Hepatocyte (in vitro differentiated cells): ENCODE measurements at places on chromosomes 3 and 15. TPM values are rescaled to one million over a fixed set of nuclear protein-coding genes. Genes with fewer than 3 reads are reported as not detected.

GRCh38 chr15:29698030-29698701 is 124.1 kb downstream of the TJP1 start:
- DNase-seq = peak; percentile 56

- DNase-seq = no peak
Measured at GRCh38 chr15:85805420-85805819, 10.7 kb upstream of the KLHL25 start.

DNA sequence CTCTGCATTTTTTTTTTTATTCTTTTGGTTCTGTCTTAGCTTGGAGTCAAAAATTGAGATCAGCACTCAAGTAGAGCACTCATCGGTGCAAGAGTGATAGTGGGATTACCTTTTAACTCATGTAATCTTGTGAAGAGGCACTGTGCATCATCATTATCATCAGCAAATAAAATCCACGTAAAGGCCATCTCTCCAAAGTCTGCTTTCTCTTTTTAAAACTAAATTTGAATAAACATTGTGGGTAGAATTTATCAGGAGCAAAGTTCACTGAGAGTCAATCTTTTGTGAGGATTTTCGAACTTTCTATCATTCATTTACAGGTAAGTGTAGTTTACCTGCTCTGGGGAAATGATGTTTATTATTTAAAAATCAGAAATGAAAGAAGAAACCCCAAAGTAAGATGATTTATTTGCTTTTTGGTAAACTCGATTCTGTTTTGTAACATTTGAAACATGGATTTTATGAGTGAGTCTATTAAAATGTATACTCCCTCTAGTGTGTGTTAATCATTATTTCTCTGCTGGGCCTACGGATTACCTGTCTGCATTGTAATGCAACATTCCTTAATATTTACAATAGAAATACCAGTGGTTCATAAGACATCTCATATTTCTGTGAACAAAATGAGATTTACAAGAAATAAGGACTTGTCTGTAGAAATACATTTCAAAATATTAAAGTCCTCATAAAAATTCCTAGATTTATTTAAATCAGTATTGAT is 327.7 kb upstream of the NAALADL2 start:
- no peak for DNase-seq

DNA sequence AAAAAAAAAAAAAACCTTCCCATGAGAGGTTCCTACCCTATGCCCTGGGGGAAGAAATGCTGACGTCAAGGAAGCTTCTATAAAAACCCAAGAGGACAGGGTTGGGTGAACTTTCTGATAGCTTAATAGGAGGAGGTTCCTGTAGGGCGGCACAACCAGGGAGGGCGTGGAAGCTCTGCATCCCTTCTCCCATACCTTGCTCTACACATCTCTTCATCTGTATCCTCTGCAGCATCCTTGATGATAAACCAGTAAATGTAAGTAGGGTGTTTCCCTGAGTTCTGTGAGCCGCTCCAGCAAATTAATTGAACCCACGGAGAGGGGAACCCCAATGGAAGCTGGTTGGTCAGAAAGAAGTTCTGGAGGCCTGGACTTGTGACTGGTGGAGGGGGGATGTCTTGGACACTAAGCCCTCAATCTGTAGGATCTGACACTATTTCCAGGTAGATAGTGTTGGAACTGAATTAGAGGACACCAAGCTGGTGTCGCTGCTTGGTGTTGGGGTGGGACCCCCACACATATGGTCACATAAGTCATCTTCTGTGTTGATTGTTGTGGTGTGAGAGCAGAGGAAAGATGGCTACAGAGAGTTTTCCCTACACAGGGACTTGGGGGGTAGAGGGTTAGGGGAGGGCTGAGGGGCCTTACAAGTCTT is 91.5 kb downstream of the ST6GAL1 start:
- no peak for DNase-seq

GRCh38 chr15:47293466-47294162 is 423.7 kb upstream of the SEMA6D start:
- DNase-seq = peak; percentile 70

GRCh38 chr3:127762787-127763105 is 59.6 kb downstream of the MGLL start:
- DNase-seq = no peak

GRCh38 chr15:23069496-23070166 is 30.3 kb upstream of the TUBGCP5 start:
- no peak for DNase-seq

DNA sequence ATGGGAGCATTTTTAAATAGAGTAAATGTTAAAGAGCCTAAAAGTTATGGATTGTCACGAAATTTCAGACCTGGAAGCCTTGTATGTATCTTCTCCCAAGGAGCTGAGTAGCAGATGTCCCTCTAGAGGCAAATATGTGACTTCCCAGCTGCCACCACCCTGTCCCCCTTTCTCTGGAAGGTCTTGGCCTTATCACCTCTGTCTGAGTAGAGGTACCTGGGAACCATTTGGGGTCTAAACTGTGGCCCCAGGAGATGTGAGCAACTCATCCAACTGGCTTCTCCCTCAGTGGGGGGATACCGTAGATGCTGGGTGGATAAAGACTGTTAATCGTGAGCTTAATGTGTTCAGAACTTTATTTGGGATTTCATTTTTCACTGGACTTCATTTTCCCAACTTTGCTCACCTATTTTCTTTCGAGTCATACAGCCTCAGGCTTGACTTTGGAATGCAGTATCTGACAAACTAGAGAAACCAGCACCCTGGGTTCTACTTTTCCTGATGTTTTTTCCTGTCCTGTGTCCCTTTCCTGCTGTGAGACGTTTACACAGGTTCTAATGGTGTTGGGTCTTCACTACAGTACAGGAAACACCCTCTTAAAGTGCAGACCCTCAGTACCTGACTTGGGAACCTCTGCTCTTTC is 53.3 kb upstream of the CCR4 start:
- no peak for DNase-seq

GRCh38 chr15:80985981-80986380 is 3.6 kb downstream of the MESD start:
- no peak for DNase-seq

- no peak for DNase-seq
Measured at GRCh38 chr3:27610800-27611525, 111.2 kb downstream of the EOMES start.

- DNase-seq = peak; percentile 50
Measured at GRCh38 chr3:195450731-195451229, 8.0 kb upstream of the ACAP2 start.

DNA sequence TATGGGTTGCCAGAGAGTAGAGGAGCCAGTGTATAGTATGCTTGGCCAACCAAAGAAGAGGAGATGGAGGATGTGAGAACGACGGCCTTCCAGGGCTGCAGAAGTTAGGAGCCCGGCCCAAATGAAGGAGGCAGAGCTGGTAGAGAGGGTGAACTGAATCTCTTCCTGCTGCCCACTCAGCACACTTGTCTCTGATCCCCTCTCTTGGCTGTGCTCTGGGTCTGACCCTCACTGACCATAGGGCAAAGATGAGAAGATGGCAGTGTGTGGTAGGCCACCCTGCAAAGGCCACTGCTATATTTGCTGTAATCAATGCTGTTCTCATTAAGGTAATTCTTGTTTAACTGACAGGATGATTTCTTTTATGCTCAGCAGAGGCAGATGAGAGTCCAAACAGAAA is 256.0 kb downstream of the OCA2 start:
- no peak for DNase-seq

DNA sequence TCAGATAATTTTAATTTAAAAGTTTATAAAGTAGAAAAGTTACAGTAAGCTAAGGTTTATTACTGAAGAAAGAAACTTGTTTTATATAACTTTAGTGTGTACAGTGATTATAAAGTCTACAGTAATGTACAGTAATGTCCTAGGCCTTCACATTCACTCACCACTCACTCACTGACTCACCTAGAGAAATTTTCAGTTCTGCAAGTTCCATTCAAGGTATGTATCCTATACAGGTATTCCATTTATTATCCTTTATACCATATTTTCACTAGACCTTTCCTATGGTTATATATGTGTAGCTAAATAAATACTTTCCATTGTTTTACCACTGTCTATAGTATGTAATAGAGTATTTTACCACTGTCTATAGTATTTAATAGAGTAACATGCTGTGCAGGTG is 33.2 kb upstream of the MME start:
- DNase-seq = no peak

DNA sequence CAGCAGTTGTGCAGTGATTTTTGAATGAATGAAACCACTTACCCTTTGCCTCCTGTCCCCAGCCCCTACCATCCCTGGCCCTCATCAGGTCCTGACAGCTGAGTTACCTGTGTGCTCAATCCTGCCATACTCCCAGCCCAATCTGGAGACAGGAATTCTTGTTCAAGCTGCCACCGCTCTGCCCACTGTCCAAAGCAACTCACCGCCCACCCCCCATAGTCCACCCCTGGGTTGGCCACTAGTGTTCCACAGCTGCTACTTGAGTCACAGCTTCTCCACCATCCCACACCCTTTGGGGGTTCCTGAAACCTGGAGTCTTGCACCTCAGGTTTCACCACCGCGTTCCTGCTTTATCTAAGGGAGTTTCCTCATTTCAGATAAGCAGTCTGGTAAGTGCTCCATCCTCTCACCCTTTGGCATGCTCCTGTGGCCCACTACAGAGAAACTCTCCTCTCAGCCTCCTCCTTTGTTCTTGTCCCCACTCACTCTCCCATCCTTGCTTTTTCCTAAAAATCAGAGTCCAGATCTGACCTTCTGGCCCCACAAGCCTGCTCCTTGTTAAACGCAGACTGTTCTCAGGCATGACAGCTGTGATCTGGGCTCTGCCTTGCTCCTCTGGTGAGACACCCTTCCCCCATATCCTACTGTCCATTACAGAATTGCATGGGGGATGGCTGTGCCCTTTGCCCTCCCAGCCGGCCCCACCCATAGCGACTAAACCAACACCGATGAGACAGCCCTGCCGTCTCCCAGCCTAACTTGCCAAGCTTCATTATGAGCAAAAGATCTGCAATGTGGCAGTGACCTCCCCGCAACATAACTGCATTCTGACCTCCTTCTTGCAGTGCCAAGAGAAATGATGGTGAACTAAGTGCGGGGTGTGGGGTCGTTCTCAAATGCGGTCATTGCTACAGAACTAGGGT is 50.0 kb downstream of the CYP19A1 start:
- peak; percentile 52 for DNase-seq

DNA sequence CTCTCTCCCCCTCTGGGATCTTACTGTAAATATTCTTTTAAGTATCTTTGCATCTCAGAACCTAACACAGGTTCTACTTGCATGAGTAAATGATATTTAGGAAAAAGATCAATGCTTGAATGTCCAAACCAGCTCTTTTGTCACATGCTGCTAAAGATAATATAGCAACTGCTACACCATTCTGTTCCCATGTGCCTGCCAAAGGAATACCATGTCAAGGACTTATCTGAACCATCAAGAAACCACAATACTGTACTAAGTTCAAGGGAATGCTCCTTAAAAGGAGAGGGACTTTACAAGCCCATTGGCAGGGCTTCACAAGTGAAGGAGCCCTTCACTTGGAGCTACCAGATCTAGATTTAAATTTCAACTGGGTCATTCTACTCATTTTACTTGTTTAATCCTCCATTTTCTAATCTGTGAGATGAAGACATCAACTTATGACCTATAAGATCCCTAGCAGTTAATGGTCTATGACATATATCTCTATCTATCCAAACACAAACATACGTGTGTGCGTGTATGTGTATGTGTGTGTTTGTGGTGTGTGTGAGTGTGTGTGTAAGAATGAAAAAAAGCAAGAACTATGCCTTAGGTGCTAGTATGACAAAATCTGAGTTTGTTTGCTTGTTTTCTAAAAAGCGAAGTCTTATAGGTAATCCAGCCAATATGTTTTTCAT is 13.0 kb upstream of the SEC62 start:
- no peak for DNase-seq

DNA sequence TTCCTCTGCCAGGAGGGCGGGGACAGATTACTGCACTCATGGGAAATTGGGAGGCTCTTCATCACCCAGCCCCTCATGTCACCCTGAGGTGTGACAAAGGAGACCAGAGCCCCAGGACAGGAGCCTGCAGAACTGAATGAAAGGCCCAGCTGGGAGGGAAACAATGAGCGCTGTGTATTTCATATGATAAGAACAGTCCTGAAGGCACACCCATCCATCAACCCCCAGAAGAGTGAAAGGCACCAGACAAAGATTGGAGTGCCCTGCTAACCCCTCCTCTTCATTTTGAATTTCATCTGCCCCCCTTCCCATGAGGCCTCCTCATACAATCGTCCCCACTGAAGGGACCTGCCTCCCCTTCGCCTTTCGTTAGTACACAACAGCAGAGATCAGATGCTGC is 160.0 kb upstream of the PRICKLE2 start:
- no peak for DNase-seq

GRCh38 chr3:64594134-64594533 is 93.7 kb downstream of the ADAMTS9 start:
- DNase-seq = no peak

- no peak for DNase-seq
Measured at GRCh38 chr3:21169948-21170347, 581.1 kb downstream of the ZNF385D start.

GRCh38 chr3:187040516-187041361 is 98.6 kb downstream of the RPL39L start:
- peak; percentile 68 for DNase-seq

DNA sequence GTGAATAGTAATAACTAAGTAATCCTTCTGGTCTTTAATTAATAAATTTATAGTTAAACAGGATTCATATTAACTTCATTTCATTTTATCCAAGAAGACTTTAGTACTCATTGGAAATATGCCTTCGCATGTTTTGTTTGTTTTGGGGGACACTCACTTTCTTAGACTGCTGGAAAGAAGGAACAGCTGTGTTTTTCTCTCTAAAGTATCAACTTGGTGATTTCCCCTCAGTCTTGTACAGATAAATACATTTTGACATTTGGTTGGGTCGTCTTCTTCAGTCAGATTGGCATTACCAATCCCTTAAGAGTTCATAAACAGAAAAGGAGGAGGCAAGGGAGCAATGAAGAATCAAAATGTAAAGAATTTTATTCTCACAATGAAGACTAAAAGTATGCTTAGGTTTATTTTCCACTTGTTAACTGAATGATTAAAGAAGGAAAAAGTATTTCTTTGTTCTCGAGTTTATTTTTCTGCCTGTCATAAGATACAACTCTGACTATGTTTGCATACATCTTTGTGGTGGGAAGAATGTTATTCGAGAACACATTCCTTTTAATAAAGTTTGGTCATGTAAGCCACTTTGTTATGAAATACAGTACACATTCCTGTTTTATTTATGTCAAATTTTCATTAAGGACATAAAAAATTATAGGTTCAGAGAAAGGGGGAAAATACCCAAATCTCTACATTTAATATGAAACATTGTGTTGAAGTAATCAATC is 140.2 kb downstream of the GMNC start:
- no peak for DNase-seq

- DNase-seq = peak; percentile 17
Measured at GRCh38 chr3:90011131-90011530, 903.7 kb downstream of the EPHA3 start.

Gene RNF13
- total RNA-seq = 62.2 and 81.0 TPM in 2 replicates

Gene FYTTD1
- 43.2 and 51.0 TPM in 2 replicates for total RNA-seq

Gene PTX3
- 18.6 and 23.7 TPM in 2 replicates for total RNA-seq

Gene ERC2
- total RNA-seq = 4.7 and 5.3 TPM in 2 replicates

Gene IL5RA
- total RNA-seq = 1.5 TPM in 1 of 2 replicates, not detected in the other

Gene CLRN1
- total RNA-seq = not detected in 2 replicates

Gene CCRL2
- 1.5 and 3.1 TPM in 2 replicates for total RNA-seq

Gene SYNM
- total RNA-seq = 12.4 and 13.8 TPM in 2 replicates

Gene ZBTB47
- 12.3 and 14.2 TPM in 2 replicates for total RNA-seq

Gene P4HTM
- 39.4 and 42.5 TPM in 2 replicates for total RNA-seq

Gene RAB27A
- 13.1 and 16.6 TPM in 2 replicates for total RNA-seq

Gene FOXB1
- total RNA-seq = not detected in 2 replicates

Gene MEIS2
- total RNA-seq = 30.0 and 33.5 TPM in 2 replicates

Gene APBA2
- total RNA-seq = 8.9 and 10.1 TPM in 2 replicates

Gene CSK
- total RNA-seq = 15.8 and 16.9 TPM in 2 replicates

Gene DPPA2
- total RNA-seq = not detected in 2 replicates
